ENCODE measurements at places on chromosomes 3 and 15. TPM values are rescaled to one million over a fixed set of nuclear protein-coding genes. Genes with fewer than 3 reads are reported as not detected.

- DNase-seq = no peak
These were observed 89.7 kb upstream of the CMC1 start for GRCh38 chr3:28151608-28152228.

GRCh38 chr15:58406811-58407210 is 25.0 kb upstream of the LIPC start:
- no peak for DNase-seq

DNA sequence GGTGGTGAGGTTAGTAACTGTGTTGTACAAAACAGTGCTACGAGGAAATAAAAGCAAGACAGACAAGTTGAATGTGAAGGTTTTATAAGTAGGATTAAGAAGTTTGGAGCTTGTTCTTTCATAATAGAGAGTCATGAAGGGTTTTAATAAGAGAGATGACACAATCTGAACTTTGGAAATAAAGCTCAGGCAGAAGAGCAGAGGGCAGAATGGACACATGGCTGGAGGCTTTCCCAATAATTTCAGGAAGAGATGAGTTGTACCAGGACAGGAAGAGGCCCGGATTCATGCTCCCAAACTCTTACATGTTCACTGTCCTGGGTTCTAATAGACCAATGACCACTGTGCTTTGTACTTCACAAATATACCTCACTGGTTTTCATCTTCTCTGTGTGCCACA is 194.8 kb downstream of the SLC9A9 start:
- no peak for DNase-seq

GRCh38 chr3:32366638-32367397 is 24.8 kb upstream of the CMTM7 start:
- DNase-seq = no peak

DNA sequence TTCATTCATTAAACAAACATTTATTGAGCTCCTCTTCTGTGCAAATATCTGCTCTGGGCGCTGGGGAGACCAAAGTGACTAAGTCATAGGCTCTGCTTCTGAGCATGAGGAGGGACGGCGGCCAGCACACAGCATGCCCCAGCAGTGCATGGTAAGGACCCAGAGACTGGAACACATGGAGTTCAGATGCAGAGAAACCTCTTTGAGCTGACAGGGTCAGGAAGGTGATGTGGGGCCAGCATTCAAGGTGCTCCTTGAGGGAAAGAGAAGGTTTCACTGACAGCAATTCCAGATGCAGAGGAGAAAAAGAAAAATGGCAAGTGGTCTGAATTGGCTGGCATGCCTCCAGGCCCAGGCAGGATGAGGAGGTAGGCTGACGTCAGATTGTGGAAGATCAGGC is 234.5 kb downstream of the UACA start:
- DNase-seq = no peak

DNA sequence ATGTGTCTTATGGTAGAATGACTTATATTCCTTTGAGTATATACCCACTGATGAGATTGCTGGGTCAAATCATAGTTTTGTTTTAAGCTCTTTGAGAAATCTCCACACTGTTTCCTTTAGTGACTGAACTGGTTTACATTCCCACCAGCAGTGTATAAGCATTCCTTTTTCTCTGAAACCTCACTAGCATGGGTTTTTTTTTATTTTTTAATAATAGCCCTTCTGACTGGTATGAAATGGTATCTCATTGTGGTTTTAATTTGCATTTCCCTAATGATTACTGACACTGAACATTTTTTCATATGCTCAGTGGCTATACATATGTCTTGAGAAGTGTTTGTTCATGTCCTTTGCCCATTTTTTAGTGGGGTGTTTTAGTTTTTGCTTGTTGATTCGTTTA is 494.3 kb downstream of the SQOR start:
- DNase-seq = no peak

- no peak for DNase-seq
These were observed 19.4 kb downstream of the CCDC32 start for GRCh38 chr15:40545457-40545856.

DNA sequence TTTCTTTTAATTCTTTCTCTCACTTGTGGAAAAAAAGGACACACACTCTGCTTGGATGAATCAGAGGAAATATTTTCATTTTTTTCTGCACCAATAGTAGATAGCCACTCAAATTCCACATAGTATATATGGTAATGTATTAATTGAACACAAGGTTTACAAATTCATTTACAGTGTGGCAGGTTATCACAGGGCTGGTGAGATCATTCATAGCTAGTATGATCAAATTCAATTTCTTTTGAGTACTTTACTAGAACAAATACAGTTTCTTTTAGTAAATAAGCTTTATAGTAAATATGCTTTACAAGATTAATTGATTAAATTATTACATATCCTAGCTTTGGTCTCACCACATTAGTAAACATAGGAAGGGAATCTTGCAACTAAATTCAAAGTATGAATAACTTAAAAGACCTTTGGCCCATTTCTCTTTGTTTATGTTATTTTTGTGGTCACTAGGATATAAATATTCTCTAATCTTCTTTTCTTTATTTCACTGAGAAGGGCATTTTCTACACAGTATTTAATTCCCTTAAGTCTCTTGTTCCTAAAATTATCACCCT is 40.1 kb upstream of the PARP14 start:
- no peak for DNase-seq

GRCh38 chr15:65917407-65917756 is 48.1 kb downstream of the RAB11A start:
- no peak for DNase-seq

GRCh38 chr3:151750181-151750580 is 16.5 kb downstream of the AADACL2 start:
- no peak for DNase-seq

- DNase-seq = no peak
These were observed 25.7 kb downstream of the EEFSEC start for GRCh38 chr3:128178782-128179483.

- no peak for DNase-seq
These were observed 15.2 kb upstream of the ITGA11 start for GRCh38 chr15:68447209-68447608.

DNA sequence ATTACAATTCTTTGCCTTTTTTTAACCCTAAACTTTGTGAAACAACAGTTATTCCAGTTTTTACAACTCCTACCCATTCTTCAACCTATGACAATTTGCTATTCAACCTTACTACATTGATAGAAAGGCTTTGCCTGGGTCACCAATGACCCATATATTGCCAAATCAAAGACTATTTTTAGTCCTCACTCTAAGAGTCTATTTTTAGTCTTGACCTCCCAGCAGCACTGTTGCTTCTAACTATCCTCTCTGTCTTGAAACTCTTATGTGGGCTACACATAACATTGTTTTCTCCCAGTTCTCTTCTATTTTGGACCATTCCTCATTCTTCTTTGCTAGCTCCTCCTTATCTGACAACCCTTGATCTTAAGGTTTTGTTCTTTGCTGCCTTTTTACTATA is 71.4 kb downstream of the C3orf80 start:
- DNase-seq = no peak

DNA sequence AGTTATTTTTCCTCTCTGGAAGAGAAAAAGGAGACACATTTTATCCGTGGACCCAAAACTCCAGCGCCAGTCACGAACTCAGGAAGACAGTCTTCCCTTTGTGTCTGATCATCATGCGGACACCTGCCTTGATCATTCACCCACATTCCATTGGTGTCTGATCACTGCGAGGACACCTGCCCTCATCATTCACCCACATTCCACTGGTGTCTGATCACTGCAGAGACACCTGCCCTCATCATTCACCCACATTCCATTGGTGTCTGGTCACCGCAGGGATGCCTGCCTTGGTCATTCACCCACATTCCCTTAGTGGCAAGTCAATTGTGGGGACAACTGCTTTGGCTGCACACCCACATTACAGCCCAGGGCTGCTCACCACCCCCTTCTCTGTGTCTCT is 148.9 kb downstream of the ROBO1 start:
- DNase-seq = no peak

- no peak for DNase-seq
These were observed 46.6 kb downstream of the APBA2 start for GRCh38 chr15:28932361-28932760.

- no peak for DNase-seq
These were observed 37.9 kb downstream of the CMTM8 start for GRCh38 chr3:32276279-32276841.

DNA sequence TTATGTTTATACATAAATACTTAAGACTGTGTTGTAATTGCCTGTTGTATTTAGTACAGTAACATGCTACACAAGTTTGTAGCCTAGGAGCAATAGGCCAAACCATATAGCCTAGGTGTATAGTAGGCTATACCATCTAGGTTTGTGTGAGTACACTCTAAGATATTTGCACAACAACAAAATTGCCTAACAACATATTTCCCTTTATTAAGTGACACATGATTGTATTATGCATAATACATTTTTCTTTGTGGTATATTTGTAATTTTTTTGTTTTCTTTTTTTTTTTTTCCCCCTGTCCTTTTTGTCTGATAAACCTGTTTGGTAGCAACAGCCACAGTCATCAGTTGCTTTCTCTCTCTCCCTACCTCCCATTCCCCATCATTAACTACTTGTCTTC is 945.6 kb downstream of the ZPLD1 start:
- no peak for DNase-seq

DNA sequence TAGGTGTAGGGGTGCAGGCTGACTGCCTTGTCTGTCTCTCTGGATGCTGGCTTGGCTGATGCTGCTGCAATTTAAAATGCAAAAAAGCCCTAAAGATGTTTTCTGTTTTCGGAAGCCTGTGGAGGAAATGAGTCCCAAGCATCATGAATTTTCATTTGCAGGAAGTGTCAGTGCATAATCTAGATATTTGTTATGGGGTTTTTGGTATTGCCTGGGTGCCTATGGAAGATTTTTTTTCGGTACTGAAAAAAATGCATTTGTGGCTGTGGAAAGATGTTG is 1.9 kb downstream of the CACNA1D start:
- no peak for DNase-seq

- DNase-seq = no peak
These were observed 62.6 kb downstream of the MFSD1 start for GRCh38 chr3:158864492-158864891.

DNA sequence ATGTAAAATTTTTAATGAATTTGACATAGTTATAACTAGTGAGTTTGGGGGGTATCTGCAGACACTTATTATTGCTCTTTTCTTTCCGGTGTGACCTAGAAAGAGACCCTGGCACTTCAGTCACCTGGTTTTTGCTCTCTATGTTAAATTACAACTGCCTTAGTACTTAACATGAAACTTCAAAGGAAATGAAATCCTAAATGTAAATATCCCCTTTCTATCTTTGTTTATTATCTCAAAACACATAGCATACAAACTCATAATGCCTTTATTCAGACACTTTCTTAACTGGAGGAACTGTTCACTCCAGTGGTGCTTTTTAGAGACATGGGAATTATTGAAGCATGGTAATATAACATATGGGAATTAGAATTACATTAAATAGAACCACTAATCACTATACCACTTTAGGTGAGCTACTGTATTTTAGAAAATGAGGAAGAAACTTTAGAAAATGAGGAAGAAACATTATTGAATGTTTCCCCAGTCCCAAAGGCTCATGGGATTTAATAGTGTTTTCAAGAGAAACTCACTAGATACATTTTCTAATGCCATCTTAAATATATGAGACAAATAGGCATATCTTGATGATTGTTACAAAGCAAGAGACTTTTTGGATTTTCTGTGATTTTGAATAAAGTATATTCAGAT is 119.5 kb upstream of the MLF1 start:
- DNase-seq = no peak

GRCh38 chr3:148631124-148631903 is 66.4 kb upstream of the AGTR1 start:
- no peak for DNase-seq

GRCh38 chr3:152084441-152085158 is 184.1 kb upstream of the MBNL1 start:
- no peak for DNase-seq

DNA sequence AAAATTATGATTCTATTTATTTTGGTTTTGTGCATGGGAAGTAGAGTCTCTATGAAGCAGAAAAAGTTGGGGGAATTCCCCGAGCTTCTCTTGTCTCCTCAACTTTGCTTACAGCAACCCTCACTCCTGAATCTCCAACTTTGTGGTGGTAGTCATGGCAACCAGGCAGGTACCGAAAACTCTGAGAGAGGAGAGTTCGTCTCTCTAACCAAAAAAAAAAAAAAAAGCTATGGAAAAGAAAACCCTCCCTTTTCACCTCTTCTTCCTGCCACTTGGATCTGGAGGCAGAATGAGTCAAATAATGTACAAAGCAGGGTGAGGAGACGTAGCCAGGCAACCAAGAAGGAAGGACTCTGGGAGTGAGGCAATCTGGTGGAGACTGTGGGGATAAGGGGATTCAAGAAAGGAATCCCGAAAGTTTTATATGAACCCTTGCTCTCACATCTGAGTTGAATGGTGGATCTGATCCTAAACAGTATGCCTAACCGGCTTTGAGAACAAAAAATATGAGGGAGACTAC is 108.1 kb downstream of the PLOD2 start:
- DNase-seq = no peak

DNA sequence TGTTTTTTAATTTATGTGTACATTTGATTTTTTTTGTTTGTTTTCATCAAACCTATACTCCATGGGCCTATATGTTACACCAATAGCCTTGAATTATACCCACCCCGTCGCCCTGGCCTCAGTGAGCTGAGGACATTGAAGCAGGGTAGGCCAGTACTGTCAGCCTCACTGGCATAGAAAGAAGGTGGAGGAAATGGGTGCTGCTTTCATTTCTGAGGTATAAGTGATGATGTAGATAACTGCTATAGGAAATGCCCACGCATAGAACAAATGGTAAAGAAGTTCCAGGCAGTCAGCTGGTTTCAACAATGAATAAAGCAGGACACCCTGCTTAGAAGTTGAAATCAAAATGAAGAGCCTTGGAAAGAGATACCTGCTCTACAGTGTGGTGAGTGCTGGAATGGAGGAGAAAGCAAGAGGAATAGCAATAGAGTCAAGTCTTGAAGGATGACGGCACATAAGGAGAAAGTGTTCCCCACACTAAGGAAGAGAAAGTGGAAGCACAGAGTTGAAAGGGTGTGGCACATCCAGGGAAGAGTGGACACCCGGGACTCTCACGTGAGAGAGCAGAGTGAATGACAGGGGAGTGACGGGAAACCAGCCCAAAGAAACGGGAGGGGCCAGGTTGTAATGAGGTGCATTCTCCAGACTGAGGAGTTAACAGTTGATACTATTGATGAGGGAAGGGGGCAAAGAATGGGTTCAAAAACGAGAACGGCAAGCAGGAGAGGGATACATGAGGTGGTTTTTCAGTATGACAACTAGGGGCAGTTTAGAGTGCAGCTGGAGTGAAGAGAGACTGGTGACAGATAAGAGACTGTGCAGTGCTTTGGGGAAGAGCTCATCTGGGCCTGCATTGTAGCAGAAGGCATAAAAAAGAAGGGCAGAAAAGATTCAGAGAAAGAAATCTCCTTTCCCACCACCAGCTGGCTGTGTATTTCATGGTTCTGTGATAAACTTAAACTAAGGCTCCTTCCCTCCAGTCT is 70.5 kb downstream of the KLHL25 start:
- no peak for DNase-seq

The GOLGA8H gene
- total RNA-seq = not detected

The FYTTD1 gene
- total RNA-seq = 58.3 TPM

The FSD2 gene
- 49.4 TPM for total RNA-seq

The CCDC13 gene
- total RNA-seq = 0.26 TPM

The GREM1 gene
- total RNA-seq = 0.20 TPM

The HYAL2 gene
- 46.6 TPM for total RNA-seq

The APOD gene
- 31.8 TPM for total RNA-seq

The PLA2G4D gene
- total RNA-seq = not detected

The FBXW12 gene
- not detected for total RNA-seq

The COPS2 gene
- 68.1 TPM for total RNA-seq

The UBAP1L gene
- 1.9 TPM for total RNA-seq

The MESP2 gene
- 0.29 TPM for total RNA-seq

The SLC28A2 gene
- not detected for total RNA-seq
